CD4-positive, alpha-beta T cell (primary cell): ENCODE measurements at places on chromosomes 6 and 20.

DNA sequence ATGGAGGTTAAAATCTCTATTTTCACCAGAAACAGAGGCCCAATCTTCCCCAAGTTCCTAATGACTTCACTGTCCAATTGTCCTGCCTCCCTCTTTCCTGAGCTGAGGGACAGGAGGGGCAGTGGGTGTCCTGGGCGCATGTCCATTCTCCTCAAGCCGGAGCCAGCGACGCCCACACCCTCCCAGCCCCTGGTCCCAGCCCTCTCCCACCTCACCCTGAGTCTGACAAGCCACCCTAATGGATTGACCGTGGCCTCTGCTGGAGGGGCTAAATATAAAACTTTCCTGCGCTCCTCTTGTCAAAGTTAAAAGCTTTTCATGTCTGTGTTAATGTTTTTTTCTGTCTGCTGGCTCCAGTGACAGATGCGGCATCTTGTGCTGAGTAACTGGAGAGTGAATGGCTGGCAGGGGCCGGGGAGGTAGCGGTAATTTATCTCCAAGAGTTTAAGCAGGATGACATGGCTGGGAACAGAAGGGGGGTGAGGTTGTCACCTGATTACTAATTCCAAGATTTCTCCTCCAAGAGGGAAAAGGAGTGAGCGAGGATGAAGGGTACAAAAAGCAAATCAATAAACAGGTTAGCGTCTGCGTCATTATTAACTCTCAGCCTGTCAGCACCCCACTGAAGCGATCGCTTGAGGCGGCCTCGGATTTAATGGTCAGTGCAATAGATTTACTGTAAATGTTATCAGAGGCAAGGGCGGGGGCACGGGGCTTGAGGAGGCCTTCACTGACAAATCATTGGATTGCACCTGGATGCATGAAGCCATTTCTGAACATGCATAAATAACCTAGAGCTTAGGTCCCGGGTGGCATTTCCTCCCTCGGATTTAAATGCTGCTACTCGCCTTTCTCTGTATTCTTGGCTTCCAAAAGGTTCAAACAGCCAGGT, 118.1 kb upstream of the MAFB start:
- no peak for DNase-seq

DNA sequence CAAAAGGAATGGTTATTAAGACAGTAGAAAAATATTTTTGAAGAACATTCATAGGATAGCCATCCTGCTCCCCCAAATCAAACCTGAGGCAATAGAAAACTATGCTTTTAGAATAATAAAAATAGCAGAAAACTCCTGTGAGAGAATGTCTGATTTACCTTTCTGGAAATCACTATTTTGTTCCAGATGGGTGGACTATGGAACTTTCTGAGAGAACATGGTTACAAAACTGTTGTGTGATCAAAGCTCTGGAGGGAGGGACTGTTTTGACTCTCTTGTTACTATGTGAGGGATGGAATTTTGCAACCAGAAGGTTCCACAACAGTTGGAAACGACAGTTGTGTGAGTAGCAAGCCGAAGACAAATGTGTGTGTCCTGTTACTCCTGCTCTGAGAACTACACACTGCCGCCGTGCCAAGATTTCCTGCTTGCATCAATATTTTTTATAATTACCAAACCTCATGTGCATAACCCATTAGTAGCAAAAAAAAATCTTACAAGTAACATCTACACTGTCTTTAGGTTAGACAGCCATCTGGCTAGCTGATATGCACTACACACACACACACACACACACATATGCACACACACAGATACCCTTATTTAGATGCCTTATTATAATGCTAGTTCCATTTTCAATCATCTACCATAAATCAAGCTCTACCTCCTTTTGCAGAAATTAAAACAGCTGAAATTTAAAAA, 11.0 kb upstream of the HIVEP1 start:
- no peak for DNase-seq

- DNase-seq = no peak
Observed at GRCh38 chr20:40980106-40980827, 48.4 kb upstream of the TOP1 start.

- no peak for DNase-seq
Observed at GRCh38 chr6:14180609-14181008, 63.0 kb downstream of the CD83 start.

DNA sequence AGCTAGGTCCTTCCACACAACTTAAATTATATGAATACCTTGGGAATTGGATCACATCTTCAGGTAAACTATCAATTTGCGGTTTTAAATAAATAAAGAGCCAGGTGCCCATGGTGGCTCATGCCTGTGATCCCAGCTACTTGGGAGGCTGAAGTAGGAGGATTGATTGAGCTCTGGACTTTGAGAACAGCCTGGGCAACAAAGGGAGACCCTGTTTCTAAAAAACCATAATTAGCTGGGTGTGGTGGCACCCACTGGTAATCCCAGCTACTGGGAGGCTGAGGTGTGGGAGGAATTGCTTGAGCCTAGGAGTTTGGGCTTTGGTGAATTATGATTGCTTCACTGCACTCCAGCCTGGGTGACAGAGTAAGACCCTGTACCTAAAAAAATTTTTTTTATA, 3.4 kb downstream of the GMNN start:
- no peak for DNase-seq

DNA sequence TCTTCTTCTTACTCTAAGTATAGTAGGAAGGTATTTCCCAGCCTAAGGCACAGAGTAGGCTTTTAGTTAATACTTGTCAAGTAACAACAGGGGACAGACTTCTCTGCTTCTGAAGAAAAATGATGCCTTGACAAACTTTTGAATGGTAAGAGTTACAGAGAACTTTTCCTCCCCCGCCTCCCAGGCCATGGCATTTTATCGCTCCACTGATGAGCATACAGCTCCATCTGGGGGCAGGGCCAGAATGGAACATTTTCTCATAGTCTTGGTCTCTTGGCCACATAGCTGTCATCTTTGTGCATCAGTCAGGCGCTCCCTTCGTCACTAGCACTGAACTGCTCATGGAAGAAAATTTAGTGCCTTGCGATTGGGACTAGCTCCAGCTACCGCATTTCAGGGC, 1066.8 kb upstream of the CITED2 start:
- peak; percentile 6 for DNase-seq

DNA sequence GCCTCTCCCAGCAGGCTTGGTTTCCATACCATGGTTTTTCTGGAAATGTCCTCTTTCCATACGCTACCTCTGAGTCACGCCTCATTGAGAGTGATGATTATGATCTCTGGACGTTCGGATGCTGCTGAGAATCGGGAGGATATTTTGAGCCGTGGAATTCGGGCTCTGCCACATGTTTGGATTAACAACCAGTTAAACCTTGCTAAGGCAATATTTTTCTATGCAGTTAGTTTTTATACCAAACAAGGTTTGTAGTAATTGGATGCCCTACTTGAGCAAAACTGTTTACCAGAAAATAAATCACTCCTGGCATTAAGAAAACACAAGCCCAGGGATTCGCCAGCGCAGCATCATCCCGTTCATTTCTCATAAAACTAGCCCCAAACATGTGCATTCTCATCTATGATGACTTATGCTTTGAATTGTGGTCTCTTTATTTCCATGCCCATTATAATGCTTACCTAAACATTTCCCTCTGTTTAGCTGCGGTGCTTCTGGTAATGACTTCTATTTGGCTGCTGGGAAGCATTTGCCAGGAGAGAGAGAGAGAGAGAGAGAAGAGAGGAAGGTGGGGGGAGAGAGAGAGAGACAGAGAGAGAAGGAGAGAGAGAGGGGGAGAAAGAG, 198.9 kb downstream of the CLIC5 start:
- DNase-seq = no peak

DNA sequence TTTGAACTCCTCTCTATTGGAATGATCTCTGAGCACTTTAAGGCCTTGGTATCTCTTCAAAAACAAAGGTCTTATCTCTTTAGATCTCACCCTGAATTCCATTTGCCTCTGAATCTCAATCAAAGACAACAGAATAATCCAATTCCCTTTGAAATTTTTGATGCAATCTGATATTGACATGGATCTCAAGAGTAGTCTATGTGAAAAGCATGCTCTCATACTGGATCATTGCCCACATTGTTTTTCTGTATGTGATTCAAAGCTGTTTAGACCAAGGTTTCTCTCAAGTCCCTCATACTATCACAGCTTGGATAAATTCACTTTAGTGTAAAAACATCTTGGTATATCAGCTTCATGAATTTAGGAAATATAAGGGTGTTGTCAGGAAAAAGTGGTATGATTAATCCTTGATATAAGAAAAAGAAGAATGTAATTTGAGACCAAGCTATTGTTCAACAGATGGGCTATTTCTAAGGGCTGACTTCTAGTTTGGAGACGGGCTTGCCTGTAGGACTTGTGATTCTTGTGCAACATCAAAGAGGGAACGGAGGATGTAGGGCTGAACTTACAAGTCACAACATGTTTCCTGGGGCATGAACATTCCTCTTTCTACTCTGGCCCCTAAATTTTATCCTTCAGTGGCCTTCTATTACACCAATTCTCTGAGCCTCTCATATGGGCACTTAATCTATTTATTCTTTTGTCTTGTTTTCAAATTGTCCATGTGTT, 77.9 kb upstream of the CITED2 start:
- no peak for DNase-seq

- no peak for DNase-seq
Observed at GRCh38 chr6:23097566-23097965, 528.2 kb downstream of the HDGFL1 start.

DNA sequence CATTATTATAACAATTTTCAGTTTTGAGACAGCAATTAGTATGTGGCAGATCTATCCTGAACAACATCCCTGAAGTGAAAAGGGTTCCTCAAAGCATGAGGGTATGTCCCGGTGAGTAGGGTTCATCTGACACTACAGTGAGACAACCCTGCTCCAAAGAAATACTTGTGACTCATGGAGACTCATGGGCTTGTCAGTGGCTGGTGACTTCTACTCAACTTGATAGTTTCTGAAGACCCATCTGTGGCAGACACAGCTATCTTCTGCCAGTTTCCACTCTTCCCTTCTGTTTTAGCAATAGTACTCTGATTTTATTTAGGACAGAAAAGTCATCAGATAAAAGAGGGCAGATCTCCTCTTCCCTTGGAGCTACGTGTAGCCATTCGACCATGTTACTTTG, 41.4 kb downstream of the MAP3K7 start:
- DNase-seq = no peak

DNA sequence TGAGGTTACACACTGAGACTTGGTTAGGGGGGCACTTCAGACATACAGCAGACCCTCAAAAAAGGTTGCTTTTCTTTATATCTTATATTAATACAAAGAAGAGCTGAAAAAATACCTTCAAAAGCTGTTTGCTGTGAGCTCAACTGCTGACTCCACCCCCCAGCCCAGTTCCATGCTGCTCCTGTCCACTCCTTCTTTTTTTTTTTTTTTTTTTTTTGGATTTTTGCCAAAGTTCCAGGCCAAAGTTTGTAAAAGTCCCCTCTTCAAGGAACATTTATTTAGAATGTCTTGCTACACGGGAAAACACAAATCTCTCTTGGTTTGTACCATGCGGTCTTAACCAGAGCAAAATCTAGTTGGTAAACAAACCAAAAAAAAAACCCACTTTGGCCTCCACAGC, 85.3 kb upstream of the AKAP12 start:
- no peak for DNase-seq
